ENCODE measurements at places on chromosomes 2 and 18.
A peak's percentile ranks its signal among the peaks of the same experiment; 100 is the strongest.

GRCh38 chr2:204177251-204177976 is 240.9 kb downstream of the ICOS start:
- DNase-seq: no peak

DNA sequence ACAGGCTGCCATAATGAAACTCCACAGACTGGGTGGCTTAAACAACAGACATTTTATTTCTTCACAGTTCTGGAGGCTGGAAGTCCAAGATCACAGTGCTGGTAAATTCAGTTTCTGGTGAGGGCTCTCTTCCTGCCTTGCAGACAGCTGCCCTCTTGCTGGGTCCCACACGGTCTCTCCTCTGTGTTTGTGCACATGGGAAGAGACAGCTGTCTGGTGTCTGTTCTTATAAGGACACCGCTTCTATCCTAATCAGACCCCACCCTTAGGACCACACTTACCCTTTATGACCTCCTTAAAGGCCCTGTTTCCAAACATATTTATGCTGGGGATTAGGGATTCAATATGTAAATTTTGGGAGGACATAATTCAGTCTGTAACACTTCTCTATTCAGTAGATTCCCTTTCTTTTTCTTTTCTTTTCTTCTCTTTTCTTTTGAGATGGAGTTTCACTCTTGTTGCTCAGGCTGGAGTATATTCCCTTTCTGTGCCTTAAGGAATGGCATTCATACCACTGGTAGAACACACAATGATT is 18.9 kb downstream of the CTIF start:
- no peak for DNase-seq

DNA sequence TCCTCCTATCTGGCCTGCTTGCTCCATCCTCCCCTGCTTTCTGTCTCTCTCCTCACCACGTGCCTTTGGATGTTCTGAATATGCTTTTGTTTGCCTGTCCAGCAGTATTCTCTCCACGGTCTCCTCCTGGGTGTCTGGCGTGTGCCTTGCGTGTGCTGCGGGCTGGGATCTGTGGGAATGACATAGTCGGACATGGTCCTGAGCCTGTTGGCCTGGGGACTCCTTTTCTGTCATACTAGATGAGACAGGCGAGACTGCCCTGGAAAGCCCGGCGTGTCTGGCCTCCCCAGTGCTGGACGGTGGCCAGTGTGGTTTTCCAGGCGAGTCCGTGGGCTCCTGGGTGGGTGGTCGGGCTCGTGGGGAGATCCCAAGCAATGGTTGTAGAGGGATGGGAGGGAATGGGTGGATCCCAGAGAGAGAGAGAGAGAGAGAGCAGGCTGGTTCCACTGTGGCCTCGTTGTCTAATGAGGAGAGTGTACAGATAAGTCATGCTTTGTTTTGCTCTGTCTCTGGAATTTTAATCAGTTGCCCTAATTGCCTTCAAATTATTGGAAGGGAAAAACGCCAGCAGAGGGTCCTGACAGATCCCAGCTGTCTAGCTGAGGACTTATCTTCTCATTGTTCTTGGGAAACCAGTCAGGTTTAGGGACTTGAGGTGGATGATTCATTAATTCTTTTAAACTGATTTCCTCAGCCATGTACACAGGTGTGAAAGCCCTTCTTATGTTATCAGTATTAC is 58.3 kb downstream of the HPCAL1 start:
- DNase-seq: no peak

- no peak for DNase-seq
These were observed 247.0 kb downstream of the TMX3 start for GRCh38 chr18:68467957-68468356.

- DNase-seq: no peak
These were observed 142.8 kb downstream of the TMEM17 start for GRCh38 chr2:62363166-62363565.

DNA sequence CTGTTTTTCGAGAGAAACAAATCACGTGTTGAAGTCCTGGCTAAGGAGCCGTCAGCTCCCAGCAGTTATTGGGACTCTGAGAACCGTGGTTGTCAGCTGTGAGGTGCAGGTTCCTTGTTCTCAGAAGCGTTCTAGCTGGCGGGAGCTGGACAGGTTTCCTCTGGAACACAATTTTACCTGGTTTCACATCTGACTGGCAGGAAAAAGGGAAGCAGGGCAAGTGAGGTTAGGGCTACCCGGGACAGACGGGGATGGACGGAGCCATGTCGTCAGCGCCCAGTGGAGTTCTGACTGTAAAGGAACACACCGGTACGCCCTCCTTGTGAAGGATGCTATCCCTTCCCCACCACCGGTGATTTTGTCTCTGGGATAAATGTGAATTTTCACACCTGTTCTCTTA is 26.1 kb downstream of the ITGB1BP1 start:
- DNase-seq: no peak

GRCh38 chr2:180413336-180413735 is 406.2 kb upstream of the CWC22 start:
- no peak for DNase-seq

DNA sequence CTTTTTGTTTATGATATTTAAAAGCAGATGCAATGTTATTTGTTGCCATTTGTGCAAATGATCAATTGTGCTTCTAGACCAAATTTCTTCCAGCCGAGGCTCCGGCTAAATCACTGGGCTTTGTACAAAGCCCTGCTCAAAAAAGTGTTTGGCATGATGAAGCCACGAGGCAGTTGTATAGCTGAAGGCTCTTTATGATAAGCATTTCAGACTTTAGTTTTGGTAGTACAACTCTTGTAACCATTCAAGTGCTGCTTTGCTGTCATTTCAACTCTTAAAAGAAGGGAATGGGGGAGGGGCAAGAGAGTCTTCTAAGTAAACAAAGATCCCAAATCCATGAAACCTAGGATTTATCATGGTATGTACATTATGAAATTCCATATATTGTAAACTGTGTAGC is 3.3 kb upstream of the ZNF532 start:
- no peak for DNase-seq

- DNase-seq: no peak
These were observed 37.3 kb downstream of the PTCD3 start for GRCh38 chr2:86143307-86143706.

DNA sequence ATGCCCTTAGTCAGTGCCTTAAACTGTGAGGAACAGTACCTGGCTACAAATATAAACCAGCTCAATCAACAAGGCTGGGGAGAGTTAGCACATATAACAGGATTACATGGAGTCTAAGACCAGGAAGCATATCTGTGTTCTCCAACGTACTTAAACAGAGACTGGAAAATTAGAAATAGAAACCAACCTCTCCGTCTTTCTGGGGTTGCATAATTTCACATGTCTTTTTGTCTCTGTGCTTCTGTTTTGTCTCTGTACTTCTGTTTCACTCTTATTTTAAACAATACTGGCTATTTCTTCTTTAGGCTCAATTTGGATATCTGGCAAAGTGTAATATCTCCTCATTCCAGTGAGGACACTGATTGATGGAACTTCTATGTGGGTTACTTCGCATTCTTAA is 749.0 kb upstream of the ZEB2 start:
- DNase-seq: no peak

DNA sequence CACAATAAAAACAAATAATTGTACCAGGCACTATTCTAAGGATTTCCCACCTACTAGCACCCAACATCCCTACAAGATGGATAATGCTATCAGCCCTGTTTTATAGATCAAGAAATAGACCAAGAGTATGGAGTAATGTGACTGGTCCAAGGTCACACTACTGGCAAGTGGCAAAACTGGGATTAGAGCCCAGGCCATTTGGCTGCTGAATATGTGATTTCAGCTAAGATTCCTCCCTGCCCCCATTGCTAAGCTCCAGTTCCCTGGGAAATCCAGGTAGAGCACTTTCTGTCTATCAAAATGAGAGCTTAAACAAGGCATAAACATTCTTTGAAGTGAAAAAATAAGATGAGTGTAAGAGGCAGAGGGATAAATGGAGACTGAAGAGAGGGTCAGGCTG is 157.8 kb downstream of the DNAH6 start:
- no peak for DNase-seq

- no peak for DNase-seq
These were observed 1.6 kb upstream of the EPC2 start for GRCh38 chr2:148642891-148643416.

- no peak for DNase-seq
These were observed 405 bp downstream of the PPP3R1 start for GRCh38 chr2:68251855-68252399.

DNA sequence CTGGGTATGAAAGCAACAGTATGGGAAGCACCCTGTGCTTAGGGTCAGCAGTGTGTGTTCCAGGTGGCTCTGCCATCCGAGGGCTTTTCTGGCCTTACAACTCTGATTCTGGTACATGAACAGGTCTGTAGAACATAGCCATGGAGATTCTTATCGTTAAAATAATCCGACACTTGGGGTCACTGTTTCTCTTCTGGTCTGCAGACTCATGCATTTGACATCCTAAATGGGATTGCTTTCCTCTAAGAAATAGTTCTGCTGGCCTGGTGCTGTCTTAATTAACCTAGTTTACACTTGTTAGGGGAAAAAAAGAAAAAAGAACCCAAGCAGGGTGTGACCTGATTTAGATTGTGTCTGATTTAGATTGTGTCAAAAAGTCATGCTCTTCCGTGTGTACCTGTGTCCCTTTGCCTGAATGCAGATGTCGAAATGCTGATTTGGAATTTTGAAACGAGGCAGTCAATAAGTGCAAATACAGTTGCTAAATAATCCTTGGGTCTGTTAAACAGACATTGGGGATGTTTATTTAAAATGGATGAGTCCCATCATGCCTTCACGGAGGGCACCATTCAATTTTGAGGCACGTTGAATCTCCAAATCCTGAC is 59.6 kb downstream of the TRPM8 start:
- DNase-seq: no peak

DNA sequence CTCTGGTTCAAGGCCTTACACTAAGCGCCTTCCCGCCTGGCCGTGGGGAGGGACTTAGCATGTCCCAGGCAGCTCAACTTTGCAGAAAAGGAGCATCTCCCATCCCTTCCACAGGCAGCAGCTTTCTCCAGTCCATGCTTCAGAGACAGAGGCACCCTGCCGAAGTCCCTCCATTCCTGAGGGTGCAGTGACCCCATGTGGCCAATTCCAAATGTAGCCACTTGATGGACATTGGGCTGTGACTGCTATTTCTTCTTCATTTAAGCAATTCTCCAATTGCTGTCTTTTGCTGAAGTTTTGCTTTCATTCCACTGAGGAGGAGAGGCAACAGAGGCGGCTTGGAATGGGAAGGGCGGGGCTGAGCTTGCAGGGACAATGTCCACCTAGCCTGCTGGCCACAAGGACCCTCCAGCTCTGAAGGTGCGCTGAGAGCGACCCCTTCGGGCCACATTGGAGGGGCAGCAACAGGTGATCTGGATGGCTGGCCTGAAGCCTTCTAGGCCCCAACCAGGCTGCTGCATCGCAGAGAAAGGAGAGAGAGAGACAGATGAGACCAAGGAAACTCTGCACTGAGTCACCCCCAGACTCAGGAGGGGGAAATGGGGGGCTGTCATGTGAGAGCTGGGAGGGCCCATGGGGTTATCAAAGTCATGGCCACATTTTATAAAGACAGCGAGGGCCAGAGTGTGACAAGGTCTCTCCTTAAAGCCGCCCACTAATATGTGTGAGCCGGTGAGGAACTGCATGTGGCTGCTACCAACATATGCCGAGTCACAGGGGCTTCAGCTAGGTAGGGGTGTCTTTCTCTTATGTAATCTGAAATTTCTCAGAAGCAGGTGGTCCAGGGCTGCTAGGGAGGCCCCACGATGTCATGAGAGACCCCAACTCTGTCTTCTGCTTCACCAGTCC is 61.3 kb downstream of the LONRF2 start:
- peak; percentile 32 for DNase-seq

DNA sequence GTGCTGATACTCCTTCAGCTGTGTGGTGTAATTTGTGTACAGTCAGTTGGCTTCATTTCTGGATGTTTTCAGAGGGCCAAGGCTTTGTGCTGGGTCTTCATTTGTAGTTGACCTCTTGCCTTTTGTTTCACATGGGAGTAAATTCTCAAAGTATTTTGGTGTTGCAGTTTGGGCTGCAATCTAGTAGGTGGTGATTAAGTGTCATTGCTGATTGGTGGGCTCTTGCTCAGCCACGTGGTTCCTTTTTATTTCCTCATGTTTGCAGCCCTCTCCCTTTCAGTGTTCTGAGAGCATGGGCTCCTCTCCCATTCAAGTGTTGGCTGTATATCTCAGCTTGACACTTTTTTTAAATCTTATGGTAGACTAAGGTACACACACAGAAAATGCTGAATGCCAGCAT is 96.8 kb downstream of the SNTG2 start:
- no peak for DNase-seq

DNA sequence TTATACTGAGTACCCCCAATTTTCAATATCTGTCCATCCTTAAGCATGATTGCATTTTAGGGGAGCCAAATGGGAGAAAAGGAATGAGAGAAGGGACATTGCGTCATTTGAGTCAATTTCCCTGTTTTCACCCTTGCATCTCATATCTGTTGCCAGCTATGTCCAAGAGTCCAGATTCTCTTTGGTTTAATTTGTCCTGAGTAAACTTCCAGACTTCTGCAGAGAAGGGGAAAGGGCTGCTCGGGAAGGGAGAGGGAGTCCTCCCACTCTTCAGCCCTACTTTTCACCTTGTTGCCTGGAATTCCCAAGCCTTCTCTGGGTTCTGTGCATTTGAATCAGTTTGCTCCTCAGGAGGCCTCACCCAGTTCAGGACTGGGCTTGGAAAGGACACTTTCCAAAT is 16.5 kb downstream of the GREB1 start:
- no peak for DNase-seq

DNA sequence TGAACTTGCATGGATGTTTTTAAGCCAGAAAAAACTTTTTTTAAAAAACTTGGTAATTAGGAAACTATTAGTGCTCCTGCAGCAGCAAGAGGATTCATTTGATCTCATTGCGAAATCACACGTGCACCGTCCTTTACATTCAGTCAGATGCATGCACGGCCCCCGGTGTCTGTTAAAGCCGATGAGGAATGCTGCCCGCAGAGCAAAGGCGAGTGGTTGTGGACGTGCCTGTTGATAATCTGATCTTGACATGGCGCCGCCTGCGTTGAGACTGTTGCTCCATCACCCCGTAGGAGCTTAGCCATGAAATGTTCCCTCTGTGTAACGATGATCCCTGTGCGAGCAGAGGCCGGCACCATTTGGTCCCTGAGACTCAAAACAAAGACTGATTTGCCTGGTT is 300.0 kb downstream of the GBX2 start:
- no peak for DNase-seq

DNA sequence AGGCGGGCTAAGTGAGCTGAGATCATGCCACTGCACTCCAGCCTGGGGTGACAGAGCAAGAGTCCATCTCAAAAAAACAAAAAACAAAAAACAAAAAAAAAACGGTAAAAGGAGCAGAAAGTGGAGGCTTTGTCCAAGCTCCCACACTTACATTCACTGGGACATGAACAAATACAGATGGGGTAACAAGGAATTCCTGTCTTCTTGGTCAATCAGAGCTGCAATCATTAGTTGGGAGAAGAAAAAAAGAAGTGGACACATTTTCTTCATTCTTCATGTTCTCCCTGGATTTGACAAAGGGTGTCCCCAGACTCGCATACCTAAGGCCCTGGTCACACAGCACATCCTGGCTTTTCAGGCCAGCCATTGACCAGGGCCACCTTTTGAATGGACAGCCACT is 124.6 kb downstream of the SOCS6 start:
- DNase-seq: no peak

- no peak for DNase-seq
These were observed 149.8 kb downstream of the TWIST2 start for GRCh38 chr2:238997684-238998083.

GRCh38 chr2:179422037-179422643 is 157.5 kb upstream of the SESTD1 start:
- no peak for DNase-seq

Measured in GOT3 (cell line).